ACHN (cell line): ENCODE measurements at places on chromosomes 12 and 14.

DNA sequence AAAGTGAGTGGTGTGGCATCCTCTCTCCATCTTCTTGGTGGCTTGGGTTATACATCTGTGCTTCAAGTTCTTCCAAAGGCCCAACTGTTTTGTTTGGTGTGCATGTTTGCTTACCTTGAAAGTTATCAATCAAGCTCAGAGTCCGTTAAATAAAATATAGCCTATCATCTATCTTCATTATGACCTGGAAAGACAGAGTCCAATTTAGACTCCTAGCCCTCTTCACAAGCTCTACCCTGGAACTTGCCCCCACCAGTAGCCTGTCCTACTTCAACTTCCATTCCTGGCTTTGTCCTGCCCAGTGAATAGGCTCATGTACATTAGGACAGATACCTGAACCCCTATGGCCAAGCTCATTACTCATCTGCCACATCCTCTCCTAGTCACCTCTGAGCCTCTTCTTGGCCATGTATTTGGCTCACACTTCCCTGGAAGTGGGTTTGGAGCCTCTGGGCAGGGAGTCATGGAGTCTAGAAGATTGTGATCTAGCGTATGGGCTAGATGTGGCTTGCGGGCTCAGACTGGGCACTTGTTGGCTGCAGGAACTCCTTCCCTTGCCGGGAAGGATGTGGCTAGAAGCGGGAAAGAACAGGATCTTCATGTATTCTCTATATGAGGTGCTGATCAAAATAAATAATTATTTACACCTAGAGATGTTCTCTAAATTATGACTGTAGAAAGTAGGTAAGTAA lies 6.4 kb upstream of the SSTR1 start:
- no peak for DNase-seq

DNA sequence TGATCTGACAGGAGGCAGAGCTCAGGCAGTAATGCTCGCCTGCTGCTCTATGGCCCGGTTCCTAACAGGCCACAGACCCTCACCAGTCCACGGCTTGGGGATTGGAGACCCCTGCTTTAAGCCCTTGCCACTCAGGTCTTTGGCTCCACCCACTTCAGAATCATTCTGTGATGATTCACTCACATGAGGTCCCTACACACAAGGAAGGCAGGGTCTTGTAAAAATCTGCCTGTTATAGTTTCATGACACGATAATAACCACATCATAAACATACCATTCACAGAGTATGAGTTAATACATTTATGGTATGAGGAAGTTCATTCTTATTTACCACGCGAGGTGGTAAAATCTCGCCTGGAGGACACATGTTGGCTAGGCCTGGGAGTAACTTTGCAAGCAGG lies 29.0 kb upstream of the MAX start:
- no peak for DNase-seq

- no peak for DNase-seq
Observed at GRCh38 chr14:87233806-87234384, 759.1 kb downstream of the GALC start.

DNA sequence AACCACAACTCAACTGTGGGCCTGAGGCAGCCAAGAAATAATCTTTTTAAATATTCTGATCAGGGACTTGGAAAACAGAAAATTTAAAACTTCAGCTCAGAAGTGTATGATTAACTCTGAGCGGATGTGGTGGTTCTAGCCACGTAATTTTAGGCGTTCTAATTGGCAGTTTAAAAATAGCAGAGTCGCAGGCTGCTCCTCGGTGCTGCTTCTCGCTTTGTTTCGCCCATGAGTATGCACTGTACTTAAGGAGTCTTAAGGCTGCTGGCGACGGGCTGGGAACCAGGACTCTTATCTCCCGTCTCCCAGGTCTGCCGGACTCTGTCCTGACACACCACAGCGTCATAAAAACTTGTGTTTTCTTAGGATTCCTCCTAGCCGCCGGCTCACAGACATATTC lies 113.4 kb upstream of the PELI2 start:
- peak; percentile 48 for DNase-seq

DNA sequence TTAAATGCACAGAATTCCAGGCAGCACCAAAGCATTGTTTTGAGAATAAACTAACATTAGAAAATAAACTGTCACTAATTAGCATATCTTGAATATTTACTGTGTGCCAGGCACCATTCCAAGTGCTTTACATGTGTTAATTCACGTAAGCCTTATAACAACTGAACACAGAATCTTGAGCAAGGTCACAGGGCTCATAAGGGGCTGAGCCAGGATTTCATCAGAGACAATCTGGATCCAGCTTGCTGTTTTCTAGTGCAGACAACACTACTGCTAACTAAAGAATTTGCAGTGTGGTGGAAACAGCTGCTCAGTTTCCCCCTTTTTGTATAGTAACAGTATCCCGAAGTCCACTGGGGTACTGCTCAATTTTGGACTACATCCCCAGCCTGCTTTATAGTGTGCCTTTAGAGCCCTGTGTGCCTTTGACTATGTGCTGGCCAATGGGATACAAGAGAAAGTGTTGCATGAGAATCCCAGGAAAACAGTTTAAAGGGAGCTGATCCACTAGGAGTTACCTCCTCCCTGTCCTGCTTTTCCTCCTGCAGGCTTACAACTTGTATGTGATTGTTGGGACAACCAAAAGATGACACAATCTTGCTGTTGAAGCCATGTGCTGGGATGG lies 36.0 kb upstream of the RMST start:
- DNase-seq, result no peak

DNA sequence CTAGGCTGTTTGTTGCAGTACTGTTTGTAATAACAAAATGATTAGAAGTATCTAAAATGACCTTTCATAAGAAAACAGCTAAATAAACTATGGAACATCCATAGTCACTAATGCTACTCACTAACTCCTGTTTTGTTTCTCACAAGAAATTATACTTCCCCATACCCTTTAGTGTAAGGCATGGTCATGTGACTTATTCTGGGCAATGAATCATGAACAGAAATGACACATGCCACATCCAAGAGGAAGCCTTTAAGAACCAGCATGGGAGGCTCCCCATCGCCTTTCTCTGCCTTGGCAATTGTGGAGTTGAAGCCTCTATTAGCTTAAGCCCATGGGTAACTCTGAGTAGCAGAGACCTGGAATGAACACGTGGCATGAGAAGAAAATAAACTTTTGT lies 49.3 kb downstream of the KSR2 start:
- DNase-seq, result no peak

DNA sequence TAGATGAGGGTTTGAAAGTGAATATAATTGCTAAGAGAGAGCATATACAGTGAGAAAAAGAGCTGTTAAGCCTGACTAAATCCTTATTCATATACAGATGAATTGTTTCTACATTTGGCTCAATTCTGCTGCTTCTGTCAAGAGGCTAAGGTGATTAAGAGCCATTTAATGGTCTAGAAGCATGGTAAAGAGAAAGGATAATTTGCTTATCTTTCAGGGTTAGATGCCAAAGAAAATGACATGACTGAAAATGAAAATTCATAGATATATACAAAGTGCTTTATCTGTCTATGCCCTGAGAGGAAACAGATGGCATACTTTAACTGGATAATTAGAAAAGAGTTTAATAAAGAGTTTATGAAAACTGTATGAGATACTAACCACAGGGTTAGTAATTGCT lies 834.9 kb downstream of the SLC6A15 start:
- no peak for DNase-seq

DNA sequence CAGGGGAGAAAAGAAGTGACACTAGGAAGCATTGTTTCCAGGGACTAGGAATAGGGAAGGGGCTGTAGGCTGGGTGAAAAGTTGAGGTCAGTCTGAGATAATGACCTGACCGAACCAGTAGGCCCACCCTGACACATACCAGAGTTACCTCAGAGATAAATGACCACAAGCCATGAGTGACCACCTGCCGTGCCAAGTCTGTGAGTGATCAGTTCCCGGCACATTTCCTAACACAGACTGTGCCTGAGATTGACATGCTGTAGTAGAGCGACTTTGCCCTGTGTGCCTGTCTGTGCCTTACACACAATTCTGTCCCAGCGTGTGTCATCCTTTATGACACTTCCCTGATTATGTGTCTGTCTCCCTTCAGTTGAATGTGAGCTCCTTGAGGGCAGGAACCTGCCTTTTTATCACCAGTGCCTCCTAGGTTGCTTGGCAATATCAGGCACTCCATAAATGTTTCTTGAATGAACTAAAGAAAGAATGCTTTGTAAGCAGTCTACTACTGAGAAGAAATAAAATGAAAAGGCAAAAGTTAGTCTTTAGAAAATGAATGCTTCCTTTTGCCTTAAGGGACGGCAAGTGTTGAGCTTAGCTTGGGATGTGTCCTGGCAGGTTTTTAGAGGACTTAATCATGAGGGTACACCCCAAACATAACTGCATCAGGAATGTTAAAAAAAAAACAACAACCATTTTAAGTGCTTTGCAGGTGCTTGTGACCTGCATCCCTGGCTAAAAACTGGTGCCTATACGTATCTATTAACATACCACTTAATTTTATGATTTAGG lies 9.6 kb upstream of the SSPN start:
- DNase-seq, result no peak

GRCh38 chr12:113098441-113099028 lies 37.0 kb downstream of the RASAL1 start:
- DNase-seq, result peak; percentile 96

- no peak for DNase-seq
Observed at GRCh38 chr12:65259501-65259900, 19.0 kb upstream of the MSRB3 start.

DNA sequence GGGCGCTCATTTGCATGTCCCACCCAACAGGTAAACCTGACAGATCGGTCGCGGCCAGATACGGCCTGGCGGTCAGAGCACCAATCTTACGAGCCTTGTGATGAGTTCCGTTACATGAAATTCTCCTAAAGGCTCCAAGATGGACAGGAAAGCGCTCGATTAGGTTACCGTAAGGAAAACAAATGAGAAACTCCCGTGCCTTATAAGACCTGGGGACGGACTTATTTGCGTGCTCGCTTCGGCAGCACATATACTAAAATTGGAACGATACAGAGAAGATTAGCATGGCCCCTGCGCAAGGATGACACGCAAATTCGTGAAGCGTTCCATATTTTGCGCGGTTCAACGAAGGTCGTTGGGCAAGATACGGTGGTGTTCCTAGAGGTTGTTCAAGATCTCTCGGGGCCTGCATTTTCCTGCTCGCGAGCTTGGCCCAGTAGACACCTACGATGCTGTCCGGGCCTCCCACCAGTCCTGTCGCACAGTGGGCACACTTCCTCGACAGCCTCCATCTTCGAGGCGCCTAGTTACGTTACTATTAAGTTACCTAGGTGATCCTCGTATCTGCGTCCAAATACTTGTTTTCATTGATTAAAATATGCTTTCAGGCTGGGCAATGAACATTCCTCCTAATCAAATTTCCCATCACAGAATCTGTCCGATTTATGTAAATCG lies at the start of gene RNU6-7:
RNU6-7 (plus strand) TSS at position 230 of the 675 bp plus-strand sequence.
- DNase-seq, result no peak

- DNase-seq, result no peak
Observed at GRCh38 chr14:75968456-75968855, 13.3 kb downstream of the TGFB3 start.

DNA sequence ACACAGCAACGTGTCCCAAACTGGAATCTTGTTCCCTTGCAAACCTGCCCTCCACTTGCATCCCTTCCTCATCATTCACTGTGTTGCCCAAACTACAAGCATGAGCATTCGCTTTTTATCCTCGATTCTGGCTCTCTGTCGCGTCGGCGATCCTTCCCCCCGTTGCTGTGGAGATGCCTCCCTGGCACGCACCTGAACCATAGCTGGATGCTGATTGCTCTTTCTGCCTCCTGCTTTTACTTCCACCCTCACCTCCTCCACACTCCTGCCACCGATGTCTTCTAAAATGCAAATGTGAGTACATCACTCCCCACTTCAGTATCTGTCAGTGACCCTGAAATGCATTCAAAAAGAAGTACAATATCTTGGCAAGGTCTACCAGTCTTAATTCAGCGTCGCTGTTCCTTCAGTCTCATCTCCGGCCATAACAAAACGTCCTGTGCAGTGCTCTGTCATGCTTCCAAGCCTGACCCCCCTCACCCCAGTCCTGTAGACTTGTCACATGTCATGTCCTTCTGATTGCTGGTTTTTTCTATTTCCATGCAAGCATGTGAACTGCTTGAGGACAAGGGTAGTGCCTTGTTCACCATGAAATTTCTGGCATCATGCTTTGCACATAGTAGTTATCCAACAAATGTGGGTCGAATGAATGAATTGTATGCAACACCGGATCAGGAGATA lies 2.5 kb upstream of the PPP2R5C start:
- DNase-seq, result no peak

DNA sequence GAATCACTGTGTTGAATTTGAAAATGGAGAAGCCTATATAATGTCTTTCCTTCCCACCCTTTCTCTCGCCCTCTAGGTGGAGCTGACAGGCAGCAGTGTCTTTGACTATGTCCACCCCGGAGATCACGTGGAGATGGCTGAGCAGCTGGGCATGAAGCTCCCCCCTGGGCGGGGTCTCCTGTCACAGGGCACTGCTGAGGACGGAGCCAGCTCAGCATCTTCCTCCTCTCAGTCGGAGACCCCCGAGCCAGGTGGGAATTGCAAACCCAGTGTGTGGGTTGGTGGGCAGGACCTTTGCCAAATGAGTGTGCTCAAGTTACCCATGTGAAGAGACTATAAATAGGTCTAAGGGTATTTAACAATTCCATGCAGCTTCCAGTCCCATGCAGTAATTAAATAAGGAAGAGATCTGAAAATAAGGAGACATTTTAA lies 274.7 kb downstream of the EGLN3 start:
- DNase-seq, result peak; percentile 82

GRCh38 chr12:27549236-27549800 lies 25.3 kb downstream of the PPFIBP1 start:
- DNase-seq, result peak; percentile 85

- DNase-seq, result no peak
Observed at GRCh38 chr12:121789800-121790728, 3.4 kb downstream of the RHOF start.

DNA sequence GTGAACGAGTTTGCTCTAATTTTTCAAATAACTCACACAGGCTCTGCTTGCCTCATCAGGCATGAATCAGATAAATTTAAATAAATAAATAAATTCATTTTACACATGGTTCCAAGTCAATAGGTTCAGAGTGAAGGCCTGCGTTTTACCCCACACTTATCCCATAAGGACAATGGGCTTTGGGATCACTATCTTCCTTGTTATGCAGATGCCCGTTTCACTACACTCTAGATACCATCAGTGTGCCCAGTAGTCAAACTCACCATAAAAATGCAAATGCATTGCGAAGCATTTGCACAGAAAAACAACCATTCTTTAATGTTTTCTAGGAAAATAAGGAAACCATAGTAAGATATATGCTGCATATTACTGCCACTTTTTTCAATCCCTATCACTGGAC lies 155.9 kb upstream of the CCDC196 start:
- DNase-seq, result no peak

DNA sequence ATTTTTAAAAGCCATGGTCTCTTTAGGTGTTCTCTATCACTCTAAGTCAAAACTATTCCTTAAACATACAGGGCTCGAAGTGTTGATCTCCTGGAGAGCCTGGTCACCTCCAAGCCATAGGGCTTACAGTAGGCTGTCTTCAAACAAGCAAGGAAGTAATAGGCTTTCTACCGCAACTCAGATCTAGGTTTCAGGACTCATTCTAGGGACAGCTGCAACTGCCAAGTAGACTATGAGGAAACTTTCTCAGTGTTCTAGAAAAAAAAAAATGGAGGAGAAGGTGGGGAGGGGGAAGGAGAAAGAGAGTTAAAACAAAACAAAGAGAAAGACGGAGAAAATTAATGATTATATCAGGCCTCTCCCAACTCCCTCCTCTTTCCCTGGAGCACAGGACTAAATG lies 106.9 kb upstream of the ETV6 start:
- no peak for DNase-seq
